Activated CD4-positive, alpha-beta T cell treated with anti-CD3 and anti-CD28 coated beads, Interleukin-2, amount 50 U/mL, for 48 hours (primary cell): ENCODE measurements at places on chromosomes 12 and 14.

- DNase-seq: no peak
These were observed 252.9 kb upstream of the KRR1 start for GRCh38 chr12:75764091-75764841.

- peak; percentile 77 for DNase-seq
These were observed 73.8 kb downstream of the SUSD6 start for GRCh38 chr14:69685218-69685616.

GRCh38 chr12:56258068-56258819 lies at the start of gene ANKRD52:
ANKRD52 (minus strand) TSS chr12:56258384; CDS start chr12:56258269, 115 bp downstream.
- DNase-seq: peak; percentile 80

GRCh38 chr12:102527171-102527720 lies 46.9 kb upstream of the IGF1 start:
- no peak for DNase-seq

DNA sequence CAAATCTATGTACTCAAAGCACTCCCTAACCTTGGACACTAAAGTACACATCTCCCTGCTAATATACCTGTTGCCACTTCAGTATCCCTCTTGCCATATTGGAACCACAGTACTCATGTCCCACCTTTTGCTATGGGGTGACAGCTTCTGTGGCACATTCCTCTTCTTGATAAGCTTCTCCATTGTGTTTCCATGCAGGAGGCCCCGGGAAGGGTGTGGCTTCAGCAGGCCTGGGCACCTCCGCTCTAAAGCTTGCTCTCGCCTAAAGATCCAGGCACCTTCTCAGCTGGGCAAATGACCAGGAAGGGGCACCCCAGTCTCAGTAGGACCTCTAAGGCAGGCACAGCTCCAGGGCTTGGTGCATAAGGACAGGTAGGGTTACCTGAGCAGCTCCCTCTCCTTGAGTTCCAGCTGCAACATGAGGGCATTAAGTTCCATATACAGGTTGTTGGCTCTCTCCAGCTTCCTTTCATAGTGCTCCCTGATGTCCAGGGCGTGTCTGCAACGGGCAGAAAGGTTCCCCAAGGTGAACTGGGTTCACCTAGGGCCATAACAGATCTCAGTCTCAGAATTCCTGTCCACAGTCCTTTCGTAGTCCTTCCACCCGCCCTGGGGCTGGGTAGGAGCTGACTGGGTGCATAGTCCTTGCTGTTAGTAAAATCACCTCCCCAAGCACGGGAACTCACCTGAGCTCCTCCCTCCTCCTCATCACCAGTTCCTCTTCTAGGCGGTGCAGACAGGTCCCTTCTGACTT lies 15.9 kb downstream of the MAP3K12 start:
- DNase-seq: no peak

DNA sequence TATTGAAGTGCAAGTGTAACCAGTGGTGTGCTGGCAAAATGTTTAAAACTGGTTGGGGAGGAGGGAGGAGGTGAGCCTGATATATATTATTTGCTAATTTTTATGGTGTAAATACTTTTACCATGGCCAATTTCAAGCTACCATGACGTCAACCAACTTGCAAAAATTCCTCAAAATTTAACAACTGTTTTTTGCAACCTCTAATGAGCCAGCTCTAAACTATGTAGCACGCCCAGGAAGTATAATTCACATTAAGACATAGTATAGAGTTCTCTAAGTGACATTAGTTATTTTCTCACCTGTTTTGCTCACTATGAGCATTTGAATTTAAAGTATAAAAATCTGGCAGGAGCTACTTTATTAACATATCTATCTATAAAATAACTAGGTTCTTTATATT lies 41.4 kb downstream of the ATL1 start:
- no peak for DNase-seq

- DNase-seq: no peak
These were observed 38.2 kb downstream of the PLXNC1 start for GRCh38 chr12:94186278-94187241.

GRCh38 chr12:109758426-109759420 lies 45.1 kb downstream of the FAM222A start:
- no peak for DNase-seq

GRCh38 chr12:6735448-6736191 lies 11.8 kb downstream of the COPS7A start:
- peak; percentile 52 for DNase-seq

DNA sequence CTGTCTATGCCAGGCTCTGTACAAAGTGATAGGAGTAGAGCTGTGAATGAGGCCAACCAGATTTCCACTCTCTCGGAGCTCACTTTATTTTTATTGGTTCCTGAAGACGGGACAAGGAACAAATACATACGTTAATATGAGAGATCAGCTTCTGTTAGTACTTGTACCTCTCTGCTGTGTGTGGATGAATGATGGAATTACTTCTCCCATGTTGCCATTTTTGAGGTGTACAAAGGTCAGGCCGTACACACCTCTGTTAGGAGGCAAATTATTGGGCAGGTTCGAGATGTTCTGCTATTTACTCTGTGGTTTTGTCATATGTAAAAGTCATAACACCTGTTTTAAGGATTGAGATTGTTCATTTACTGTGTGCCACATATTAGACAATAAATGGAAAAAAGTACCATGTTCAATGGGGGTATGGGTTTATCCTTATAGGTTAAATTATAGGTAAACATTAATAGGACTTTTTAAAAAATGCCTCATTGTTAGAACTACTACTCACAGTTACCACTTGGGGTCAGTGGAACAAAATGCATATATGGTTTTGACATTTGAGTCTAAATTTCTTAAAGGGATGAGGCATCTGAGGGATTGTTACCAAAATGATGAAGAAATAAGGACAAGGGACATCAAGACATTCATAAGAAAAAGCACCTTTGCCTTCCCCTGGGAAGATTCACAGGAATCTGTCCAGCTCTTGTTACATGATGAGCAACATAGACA lies 26.9 kb downstream of the WBP11 start:
- no peak for DNase-seq

- no peak for DNase-seq
These were observed 55.1 kb downstream of the SSH1 start for GRCh38 chr12:108802101-108802961.

- DNase-seq: no peak
These were observed 44.1 kb downstream of the VWF start for GRCh38 chr12:6080149-6081045.

- DNase-seq: no peak
These were observed 11.3 kb downstream of the FOS start for GRCh38 chr14:75289840-75290388.

DNA sequence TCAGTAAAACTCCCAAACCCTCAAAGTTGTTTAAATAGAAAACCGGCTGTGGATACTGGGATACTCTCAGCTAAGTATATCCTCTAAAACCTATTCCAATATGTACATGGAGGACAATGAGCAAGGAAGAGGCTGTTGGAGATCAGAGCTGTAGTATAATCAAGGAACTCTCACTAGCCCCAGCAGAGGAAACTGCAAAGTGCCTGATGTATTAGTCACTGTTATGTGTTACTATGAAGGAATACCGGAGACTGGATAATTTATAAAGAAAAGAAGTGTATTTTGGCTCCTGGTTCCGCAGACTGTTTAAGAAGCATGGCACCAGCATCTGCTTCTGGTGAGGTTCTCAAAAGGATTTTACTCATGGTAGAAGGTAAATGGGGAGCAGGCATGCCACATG lies 65.6 kb upstream of the RPL10L start:
- DNase-seq: no peak

GRCh38 chr12:43009846-43010240 lies 420.3 kb upstream of the PRICKLE1 start:
- DNase-seq: no peak

- DNase-seq: no peak
These were observed 107.2 kb downstream of the BTG1 start for GRCh38 chr12:92038476-92038875.

- no peak for DNase-seq
These were observed 111.6 kb downstream of the TSPAN8 start for GRCh38 chr12:71046215-71046614.

DNA sequence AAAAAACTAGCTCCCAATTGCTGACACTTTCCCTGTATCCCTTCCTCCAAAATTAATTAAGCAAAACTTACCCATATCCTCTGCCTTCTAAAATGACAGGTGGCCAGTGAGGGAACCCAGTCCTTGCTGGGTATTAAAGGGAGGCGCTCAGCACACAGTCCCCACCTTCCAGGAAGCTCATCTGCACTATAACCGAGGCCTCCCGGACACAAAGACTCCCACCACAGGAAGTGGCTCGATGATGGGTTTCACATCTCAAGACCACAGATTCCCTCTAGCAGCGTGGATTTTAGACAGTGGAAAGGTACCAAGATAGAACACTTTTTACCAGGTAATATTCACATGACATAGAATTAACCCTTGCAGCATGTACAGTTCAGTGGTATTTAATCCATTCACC lies 126.8 kb upstream of the NCOR2 start:
- peak; percentile 20 for DNase-seq

GRCh38 chr12:54029529-54030441 lies 1.5 kb downstream of the HOXC6 start:
- DNase-seq: no peak

- DNase-seq: no peak
These were observed 90.9 kb upstream of the MANSC4 start for GRCh38 chr12:27870939-27871338.

- no peak for DNase-seq
These were observed 729 bp upstream of the GAPDH start for GRCh38 chr12:6533653-6533922.

- DNase-seq: no peak
These were observed 39.8 kb upstream of the EID3 start for GRCh38 chr12:104263580-104264358.

- DNase-seq: no peak
These were observed 8.2 kb upstream of the CCDC85C start for GRCh38 chr14:99612071-99612737.
